ENCODE measurements at places on chromosomes 11 and 22.

DNA sequence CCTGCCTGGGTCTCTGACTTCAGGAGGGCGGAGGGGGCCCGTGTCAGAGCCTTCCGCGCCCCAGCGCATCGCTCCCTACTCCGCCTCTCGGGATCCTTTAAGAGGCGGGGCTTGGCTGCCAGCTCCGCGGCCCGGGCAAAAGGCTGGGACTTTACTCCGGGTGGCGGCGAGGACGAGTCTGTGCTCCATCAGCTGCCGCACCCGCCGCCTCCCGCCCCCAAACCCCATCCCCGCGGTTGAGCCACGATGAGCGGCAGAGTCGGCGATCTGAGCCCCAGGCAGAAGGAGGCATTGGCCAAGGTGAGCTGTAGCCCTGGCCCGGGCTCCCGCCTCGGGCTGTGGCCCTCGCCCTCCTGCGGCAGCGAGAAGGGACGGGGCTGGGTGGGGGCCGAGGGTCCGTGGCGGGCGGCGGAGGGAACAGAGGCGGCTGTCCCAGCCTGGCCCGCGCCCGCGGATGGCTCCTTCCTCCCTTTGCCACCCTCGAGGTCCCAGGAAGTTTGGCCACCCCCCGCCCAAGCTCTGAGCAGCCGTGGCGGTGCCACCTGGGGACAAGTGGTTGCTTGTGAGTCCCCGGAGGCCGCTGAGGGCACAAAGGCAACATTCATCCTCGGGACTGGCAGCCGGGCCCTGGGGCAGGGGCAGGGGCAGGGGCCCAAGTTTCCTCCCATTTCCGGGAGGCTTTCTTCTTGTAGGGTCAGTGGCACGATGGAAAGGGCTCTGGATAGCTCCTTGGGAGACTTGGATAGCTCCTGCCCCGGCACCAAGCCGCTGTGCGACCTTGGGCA lies at the start of gene SEC14L2:
Gene SEC14L2 (plus strand): TSS at position 148 of the 785 bp plus-strand sequence. CDS start 99 bp downstream, at position 247.
- peak; percentile 62 for DNase-seq

GRCh38 chr22:21051145-21051830 lies 5.5 kb downstream of the LRRC74B start:
- no peak for DNase-seq

DNA sequence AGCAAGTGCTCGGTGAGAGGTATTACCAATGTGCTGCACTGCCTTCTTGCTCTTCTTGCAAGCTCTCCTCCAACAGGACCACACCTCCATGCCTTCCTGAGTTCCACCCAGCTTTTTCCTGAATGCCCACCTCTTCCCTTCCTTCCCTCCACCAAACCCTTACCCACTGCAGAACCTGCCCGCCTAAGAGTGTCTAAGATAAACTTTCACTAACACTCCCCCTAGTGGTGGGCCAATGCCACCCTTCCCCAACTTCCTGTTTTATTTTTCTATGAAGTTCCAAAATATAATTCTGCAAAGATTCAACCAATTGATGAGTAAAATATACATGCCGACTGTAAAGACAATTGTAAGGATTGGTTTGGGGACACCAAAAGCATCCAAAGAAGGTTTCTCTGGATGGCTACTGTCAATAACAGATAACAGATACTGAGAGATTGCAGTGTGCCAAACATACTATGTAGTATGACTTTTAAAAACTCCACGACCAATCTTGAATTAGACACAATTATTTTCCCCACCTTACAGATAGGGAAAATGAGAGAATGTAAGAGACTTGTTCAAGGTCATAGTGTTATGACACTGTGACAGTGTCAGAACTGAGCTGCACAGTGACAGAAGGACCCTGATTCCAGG lies 38.6 kb upstream of the BMAL1 start:
- DNase-seq: peak; percentile 87

DNA sequence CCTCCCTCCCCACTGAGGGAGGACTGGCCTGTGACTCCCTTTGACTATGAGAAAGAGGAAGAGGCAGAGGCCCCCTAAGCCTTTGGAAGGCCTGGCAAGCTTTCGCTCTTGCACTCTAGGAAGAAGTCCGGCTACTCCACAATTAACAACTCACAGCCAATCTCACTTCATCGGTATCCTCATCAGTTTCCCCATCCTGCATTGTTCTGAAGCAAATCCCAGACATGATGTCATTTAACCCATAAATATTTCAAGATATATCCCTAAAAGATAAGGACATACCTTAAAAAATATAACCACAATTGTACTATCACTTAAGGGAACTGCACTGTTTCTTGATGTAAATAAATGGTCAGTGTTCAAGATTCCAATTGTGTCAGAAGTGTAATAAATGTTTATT lies 63.1 kb downstream of the CWC15 start:
- no peak for DNase-seq

DNA sequence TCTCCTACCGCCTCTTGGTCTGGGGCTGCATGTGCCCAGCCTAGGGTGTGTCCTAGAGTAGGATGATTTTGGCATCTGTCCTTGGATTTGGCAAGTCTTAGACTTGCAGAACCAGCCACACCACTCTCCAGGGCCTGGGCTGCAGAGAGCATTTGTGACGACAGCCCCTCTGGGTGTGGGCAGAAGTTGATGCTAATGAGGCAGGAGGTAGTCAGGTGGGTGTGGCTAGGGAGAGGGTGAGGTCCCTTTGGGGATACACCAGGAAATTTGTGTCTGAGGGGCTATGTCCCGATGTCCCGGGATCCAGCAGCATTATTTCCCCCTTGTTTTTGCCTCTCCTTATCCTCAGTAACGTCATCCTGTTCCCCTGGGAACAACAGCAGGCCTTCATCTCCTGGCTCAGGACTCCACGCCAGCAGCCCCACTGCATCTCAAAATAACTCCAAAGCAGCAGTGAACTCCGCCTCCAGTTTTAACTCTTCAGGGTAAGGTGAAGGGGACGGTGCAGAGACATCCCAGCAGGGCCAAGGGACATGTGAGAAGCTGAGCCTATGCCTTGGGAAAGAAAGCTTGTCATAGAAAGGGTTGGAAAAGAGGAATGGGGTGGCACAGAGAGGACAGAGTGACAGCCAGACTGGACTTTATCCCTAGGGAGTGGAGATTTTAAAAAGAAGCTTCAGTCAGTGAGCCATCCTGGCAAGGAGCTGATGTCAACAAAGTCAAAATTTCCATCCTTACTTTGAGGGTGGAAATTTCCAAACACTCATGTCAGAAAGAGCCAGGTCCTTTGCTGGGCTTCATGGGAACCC lies 8.0 kb upstream of the TLCD5 start:
- no peak for DNase-seq

DNA sequence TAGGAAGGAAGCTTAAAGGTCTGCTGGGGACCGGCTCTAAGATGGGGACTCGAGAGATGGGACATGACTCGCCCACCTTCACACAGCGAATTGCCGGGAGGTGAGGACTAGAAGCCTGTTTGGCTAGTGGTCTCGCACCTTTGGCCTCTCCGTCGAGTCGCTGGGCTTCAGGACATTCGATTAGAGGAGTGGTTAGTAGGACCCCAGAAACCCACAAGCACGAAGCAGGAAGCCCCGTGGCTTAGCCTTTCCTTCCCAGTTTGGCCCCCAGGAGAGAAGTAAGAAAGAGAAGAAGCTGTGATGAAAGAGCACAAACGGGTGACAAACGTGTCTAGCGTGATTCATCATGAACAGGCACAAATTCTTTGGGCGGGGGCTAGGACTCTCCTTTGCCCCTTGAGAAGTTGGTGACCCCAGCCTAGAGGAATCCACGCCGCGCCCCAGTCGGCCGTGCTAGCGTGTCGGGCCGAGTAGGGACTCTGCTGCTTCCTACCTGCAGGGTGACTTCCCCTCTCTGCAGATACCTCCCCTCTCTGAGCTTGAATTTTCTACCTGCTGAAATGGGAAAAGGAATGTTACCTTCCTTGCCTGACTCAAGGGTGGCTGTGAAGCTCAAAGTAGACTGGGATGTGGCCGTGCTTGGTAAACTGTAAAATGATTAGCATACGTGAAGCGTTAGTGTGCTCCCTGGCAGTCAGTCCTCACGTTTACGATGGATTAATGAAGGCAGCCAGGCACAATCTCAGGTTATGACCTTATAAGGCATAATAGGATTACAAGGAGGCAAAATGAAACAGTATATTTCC lies 1.1 kb upstream of the ADM start:
- DNase-seq: peak; percentile 68

DNA sequence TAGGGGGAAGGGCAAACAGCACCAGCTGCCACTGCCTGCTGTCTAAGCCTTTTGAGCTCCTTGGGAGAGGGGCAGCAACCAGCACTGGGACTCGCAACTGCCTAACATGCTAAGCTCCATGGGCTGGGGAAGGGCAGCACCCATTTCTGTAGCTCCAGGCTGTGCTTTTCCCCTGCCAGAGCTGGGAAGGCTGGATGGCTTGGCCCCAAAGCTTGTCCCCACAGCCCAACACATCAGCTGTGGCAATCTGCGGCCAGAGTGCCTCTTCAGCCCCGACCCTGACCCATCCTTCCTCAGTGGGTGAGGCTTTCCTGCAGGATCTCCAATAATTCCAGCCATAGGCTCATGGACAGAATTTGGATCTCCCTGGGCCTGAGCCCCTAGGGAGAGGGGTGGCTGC lies 551.3 kb downstream of the TMEM135 start:
- no peak for DNase-seq

DNA sequence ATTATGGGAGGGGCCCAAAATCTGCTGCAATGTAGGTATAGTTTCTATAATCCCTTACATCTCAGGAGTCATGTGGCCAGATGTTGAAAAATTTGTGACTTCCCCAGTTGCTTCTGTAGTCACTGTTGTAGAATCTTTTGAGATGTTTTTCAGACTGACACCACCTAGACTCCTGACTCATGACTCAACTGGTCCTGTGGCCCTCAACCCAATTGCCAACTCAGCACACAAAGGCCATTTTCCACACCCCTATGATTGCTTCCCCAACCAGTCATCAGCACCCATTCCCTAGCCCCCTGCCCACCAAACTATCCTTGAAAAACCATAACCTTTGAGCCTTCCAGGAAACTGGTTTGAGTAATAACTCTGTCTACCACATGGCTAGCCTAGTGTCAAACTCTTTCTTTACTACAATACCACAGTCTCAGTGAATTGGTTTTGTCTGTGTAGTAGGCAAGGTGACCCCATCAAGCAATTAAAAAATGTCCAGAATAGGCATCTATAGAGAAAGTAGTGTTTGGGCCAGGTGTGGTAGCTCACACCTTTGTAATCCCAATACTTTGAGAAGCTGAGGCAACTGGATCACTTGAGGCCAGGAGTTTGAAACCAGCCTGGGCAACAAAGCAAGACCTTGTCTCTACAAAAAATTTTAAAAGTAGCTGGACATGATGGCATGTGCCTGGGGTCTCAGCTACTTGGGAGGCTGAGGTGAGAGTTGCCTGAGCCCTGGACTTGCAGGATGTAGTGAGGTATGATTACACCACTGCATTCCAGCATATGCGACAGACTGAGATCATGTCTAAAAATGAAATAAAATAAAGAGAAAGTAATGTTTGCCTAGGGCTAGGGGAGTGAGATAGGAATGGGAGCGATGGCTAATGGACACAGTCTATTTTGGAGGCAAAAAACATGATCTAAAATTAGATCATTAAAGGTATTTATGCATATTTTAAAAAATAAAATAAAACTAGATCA lies 24.1 kb upstream of the FEZ1 start:
- no peak for DNase-seq

GRCh38 chr11:77244277-77245027 lies 57.0 kb downstream of the GDPD4 start:
- DNase-seq: no peak

DNA sequence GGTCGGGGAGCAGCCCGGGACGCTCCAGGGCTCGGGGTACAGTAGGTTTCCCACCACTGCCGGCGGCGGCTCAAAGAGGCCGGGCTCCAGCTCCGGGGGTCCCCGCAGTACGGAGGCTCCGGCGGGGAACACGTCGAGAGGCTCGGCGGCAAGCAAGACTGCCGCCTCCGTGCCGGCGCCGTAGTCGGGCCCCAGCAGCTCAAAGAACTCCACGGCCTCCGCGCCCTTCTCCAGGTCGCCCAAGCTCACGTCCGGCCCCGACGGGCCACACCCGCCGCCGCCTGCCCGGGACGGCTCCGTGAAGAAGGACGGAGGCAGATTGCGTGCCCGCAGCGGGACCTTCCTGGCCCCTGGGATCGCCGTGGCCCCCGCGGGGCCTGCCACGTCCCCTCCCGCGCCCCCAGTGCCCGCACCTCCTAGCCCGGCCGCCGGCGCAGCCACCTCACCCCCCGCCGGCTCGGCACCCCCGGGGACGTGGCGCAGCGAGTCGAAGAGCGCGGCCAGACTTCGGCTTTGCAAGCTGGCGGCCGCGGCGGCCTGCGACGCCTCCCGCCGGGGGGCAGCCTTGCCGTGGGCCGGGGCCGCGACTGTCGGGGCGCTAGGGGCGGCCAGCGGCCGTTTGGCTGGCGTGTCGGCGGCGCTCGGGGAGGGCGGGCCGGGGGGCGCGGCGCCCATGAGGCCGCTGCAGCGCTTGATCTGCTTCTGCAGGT lies 775 bp downstream of the FAM181B start:
- DNase-seq: peak; percentile 18

DNA sequence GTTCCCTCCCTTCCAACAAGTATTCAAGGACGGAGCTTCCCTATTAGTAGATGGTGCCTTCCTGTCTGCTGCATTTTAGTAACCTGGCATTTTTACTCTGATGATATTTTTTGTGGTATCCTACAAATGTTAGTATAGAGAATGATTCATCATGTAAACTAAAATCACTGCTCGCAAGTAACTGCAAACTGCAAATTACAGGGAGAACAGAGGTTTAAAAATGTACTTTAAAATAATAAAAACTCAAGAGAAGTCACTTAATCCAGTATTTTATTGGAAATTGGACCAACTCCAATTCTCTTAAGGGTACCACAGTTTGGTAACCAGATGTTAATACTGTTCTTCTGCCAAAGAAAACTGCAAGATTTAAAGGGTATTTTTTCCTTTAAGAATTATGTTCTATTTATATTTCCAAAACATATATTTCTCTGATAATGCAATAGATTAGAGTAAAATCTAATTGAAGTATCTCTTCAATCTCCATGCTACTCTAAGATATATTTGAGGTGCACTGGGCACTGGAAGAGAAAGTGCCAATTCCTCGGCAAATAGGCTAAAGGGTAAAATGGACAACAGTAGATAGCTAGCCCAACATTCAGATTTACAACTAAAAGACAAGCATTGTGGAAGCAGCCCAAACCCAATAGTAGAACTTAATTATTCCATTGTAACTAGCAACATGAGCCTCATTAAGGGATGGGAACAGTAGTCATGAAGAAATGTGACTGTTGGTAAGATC lies 298.0 kb downstream of the TTC28 start:
- no peak for DNase-seq

- DNase-seq: peak; percentile 34
Measured at GRCh38 chr11:9760193-9760575, 96.3 kb downstream of the SWAP70 start.

GRCh38 chr22:45649809-45650208 lies 21.8 kb upstream of the ATXN10 start:
- no peak for DNase-seq

DNA sequence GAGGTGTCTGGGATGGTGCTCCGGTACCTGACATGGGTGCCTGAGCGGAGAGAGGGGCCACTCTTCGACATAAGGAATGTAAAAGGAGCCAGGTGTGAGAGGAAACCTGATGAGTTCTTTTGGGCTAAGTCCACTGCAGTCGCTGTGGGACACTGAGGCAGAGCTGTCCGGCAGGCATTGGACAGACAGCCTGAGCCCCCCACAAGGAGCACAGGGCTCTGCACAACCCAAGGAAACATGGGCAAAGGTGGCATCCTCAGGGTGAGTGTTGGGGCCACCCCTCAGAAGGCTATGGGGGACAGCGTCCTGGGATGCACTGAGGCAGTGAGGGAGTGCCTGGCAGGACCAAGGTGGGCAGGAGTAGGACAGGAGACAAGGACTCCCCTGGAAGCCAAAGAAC lies 57.7 kb upstream of the EMID1 start:
- DNase-seq: no peak

- DNase-seq: no peak
Measured at GRCh38 chr11:115475564-115475963, 28.7 kb downstream of the CADM1 start.

Data from suppressor macrophage (primary cell).